Natural killer cell treated with Interleukin-12 subunit alpha and Interleukin-12 subunit beta and Interleukin-15 and Interleukin-18, amount 100 ng/mL, for 72 hours (primary cell): ENCODE measurements at places on chromosomes 7 and 10.

DNA sequence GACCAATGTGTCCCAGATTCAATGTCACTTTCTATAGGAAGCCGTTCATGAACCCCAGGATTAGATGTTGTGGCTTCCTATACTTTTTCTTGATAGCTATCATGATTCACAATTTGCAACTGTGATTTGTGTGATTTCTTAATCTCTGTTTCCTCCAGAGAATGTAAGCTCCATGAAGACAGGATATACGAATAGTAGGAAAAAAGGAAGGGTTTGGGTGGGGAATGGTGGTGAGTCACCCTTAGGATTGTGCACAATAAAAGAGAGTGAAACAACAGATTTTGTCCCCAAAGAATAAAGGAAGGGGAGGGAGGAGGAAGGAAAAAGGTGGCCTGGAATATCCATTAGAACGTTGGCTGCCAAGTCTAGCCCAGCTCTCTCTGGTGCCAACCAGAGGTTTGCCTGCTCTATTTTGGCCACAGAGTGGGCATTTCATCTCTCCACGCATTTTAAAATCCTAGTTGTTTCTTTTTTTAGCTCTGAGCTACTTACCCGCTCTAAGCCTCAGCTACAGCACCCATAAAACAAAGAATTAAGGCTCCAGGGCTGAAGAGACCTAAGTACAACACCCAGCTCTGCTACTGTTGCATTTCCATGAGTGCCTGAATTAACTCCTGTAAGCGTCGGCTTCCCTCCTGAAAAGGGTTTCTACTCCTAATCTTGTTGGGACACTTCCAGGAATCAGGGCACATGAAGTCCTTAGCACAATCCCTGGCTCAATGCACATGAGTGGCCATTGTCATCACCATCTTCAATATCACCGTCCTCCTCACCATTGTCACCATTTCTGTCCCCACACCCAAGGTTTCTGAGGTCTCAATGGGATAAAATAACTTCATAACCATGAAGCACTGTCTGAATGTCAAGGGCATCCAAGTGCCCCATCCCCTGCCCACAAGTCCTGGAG lies 3.5 kb downstream of the HK1 start:
- DNase-seq, result no peak

- no peak for DNase-seq
Measured at GRCh38 chr10:17003651-17004286, 125.8 kb downstream of the CUBN start.

GRCh38 chr10:1653321-1653720 lies 84.0 kb downstream of the ADARB2 start:
- DNase-seq, result no peak

GRCh38 chr7:17150018-17150417 lies 148.4 kb upstream of the AHR start:
- no peak for DNase-seq
